ENCODE measurements at places on chromosomes 6 and 20.

GRCh38 chr6:71727632-71728294, 158.6 kb upstream of the RIMS1 start:
- H3K27ac ChIP-seq, result no peak overlapping the region
- no peak for DNase-seq
- H3K4me3 ChIP-seq, result no peak overlapping the region
- H3K4me1 ChIP-seq, result no peaks in the 10 kb centered on the region
- no peaks in the 10 kb centered on the region for H3K36me3 ChIP-seq

GRCh38 chr6:153192943-153193885, 62.1 kb upstream of the RGS17 start:
- no peak overlapping the region for H3K4me3 ChIP-seq
- no peaks in the 10 kb centered on the region for H3K27me3 ChIP-seq
- H3K4me1 ChIP-seq, result no peaks in the 10 kb centered on the region
- H3K27ac ChIP-seq, result no peak overlapping the region

- H3K27me3 ChIP-seq, result no peaks in the 10 kb centered on the region
- H3K4me3 ChIP-seq, result no peak overlapping the region
- H3K36me3 ChIP-seq, result no peaks in the 10 kb centered on the region
- DNase-seq, result no peak
Measured at GRCh38 chr20:5871459-5872410, 78.6 kb downstream of the TRMT6 start.

- no peak overlapping the region for H3K4me3 ChIP-seq
- peaks cover 6% of the 10 kb centered on the region for H3K4me1 ChIP-seq
- H3K36me3 ChIP-seq, result peaks cover 21% of the 10 kb centered on the region
- no peak for DNase-seq
Measured at GRCh38 chr6:41974281-41974825, 32.7 kb upstream of the CCND3 start.
